ENCODE measurements at places on chromosomes 11 and 22.

DNA sequence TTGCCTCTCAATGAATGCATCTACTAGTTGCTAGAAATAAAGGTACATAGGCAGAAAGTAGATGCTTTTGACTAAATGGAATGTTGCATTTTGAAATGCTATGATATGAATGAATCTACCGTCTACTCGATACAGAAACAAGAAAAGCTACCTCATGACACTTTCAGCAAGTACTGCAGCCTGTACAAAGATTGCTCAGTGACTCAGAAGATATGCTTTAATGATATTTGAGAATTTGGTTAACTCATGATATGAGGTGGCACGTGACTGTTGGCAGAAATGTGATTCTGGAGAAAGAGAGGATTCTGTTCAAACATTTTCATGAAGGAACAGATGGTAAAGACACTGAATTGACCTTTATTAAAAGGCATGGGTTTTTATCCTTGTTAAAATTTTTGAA, 76.0 kb downstream of the HSD17B12 start:
- peak; percentile 11 for DNase-seq

DNA sequence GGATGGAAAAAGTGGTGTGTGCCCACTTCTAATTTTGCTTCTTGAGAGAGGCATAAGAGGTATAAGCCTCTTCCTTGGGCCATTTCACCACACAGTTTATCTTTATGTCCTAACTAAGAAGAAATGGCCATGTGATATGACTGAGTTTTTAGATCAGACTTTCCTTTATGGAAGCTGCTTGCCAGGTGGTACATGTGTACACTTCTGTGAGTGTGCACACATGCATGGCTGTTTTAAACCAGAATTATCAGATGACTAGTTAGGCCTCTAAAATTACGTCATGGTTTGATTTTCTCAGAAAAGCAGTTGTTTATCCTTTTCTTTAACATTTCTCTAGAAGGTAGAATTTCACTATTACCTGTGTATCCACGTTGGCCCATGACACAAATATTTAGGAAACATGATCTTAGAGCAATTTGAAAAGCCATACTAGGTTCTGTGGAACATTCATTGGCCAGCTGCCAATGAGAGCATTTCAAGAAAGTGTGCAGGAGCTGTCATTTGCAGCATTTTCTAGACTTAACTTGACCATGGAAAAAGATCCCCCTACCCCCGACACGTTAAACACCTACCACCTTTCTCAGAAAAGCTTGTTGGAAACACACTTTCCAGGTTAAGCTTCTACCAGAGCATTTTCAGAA, 109.2 kb upstream of the GAL start:
- DNase-seq = no peak

GRCh38 chr11:122030286-122030685, 85.7 kb downstream of the BLID start:
- no peak for DNase-seq

DNA sequence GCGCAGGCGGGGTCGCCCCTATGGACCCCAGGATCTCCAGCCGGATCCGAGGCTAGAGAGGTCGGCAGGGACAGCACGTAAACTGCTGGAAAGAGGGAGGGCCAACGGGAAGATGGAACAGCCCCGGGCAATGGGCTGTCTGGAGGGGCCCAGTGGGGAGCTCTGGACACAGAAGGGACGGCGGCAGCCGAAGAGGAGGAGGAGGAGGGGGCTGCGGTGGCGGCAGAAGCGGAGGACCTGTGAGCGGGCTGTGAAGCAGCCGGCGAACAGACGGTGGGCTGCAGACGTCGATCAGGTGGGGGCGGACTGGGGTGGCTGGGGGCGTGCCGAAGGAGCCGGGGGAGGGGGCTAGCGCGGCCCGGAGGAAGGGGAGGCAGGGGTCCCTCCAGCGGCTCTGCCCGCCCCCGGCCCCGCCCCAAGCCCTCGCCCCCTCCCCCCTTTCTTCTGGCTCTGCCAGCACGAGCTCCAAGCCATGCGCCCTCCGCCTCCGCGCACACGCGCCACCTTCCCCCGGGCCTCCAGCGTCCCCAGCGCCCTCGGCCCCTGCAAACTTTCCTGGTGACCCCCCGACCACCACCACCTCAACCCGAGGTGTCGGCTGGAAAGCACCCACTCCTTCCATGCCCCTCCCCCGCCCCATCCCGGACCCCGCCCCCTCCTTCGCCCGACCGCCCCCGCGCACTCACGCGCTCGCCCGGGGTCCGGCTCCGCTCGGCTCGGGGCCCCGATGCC, 432 bp downstream of the TNKS1BP1 start:
- peak; percentile 55 for DNase-seq

DNA sequence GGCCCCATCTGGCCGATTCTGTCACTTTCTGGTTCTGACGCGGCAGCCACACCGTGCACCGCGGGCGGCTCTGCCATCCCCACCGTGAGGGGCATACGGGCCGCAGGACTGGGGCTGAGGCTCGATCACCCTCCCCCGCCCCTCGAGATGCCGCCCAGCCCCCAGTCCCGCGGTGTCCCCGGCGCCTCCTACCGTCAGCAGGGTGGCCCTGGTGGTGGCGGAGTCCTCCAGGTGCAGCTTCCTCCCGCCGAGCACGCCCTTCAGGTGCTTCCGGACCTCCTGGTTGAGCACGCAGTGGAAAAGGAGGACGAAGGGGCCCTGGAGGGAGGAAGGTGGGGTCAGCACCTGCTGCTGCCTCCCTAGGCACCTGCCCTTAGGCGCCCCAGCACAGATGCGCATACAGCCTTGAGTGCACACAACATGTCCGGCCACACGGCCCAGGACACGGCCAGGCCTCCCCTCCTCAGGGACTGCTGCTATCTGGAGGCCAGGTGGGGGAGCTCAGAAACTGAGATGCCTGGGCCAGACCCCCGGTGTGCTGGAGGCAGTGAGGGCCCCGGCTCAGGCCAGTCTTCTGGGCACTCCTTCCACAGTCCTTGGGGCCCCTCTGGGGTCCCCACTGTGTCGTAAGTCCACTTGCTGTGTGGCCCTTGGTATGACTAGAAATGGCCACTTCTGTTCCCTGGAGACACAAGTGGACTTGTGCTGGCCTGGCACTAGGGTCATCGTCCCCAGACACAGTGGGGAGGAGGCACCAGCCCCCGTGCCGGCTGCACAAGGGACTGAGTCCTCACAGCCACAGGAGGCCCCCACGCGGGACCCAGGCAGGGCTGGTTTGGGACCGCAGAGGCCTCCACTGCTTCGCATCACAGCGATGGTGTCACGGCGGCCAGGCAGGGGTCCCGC, 31.5 kb downstream of the TRMU start:
- DNase-seq = no peak

DNA sequence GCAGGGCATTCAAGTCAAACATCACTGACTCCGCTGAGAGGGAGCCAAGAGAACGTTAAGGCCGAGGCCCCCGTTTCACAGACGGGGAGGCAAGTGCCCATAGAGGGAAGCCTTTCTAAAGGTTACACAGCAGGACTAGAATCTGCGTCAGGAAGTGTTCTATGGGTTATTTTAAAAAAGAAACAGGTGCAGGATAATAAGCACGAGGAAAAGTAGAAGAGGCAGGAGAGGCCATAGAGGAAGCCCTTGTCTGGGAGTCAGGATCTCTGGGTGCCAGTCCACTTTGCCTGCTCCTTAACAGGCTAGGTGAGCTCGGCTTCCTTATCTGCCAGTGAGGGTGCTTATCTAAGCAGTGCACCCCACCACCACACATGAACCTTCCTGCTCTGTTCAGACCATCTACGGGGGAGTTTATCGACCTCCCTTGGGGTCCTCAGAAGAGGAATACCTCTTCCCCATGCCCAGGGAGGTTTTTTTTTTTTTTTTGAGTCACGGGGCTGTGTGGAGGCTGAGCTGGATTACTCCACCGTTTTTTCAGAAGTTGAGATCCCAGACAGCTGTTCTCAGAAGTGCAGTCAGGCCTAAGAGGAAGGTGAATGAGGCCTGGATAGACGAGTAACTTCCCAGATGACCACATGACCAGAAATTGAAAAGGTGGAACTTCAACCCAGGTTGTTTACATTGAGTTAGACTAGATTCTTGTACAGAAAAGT, 1.2 kb upstream of the FCHSD2 start:
- DNase-seq = no peak

DNA sequence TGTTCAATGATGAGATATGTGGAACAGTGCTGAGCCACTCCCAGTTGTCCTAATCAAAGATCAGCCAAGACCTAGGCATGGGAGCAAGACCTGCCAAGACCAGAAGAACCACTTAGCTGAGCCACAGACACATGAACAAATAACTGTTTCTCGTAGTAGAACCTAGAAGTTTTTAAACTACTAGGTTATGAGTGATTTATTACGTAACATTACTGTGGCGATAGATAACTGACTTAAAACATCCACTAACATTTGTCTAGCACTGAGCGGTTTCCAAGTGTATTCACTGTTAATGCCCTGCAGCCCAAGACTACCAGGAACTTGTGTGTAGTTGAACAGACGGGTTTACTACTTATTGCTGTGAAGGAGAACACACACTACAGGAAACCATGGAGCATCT, 120.4 kb downstream of the SERGEF start:
- no peak for DNase-seq

DNA sequence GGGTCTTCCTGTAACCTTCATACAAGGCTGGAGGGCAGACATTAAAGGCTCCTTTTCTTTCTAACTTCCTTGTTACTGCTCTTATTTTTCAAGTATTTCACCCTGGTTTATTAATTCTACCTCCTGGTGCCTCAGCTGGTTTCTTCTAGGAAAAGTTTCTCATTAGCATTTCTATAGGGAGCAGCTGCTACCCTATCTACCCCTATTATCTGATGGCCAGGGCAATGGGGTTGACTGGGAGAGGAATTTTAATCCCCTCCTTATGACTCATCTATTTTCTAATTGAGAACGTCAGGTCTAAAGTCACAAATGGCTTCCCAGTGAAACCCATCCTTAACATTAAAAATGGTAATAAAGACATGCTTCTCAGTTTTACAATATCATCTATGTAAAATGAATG, 5.0 kb downstream of the MAP6 start:
- DNase-seq = no peak

GRCh38 chr11:69241075-69241740, 52.7 kb upstream of the MYEOV start:
- DNase-seq = no peak

DNA sequence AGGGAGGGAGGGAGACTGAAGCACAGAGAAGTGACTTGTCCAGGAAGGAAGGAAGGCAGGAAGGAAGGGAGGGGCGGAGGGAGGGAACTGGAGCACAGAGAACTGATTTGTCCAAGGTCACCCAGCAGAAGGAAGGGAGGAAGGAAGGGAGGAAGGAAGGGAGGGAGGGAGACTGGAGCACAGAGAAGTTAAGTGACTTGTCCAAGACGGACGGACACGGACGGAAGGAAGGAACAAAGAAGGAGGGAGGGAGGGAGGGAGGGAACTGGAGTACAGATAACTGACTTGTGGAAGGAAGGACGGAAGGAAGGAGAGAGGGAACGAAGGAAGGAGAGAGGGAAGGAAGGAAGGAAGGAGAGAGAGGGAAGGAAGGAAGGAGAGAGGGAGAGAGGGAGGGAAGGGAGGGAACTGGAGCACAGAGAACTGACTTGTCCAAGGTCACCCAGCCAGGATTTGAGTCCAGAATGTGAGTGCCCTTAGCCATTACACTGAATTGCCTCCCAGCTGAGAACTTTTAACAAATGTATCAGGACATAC, 1.5 kb downstream of the SLC35F2 start:
- DNase-seq = no peak

- DNase-seq = no peak
Observed at GRCh38 chr11:17161515-17161914, 46.3 kb downstream of the PIK3C2A start.

- DNase-seq = no peak
Observed at GRCh38 chr11:106193956-106194355, 116.5 kb downstream of the AASDHPPT start.

DNA sequence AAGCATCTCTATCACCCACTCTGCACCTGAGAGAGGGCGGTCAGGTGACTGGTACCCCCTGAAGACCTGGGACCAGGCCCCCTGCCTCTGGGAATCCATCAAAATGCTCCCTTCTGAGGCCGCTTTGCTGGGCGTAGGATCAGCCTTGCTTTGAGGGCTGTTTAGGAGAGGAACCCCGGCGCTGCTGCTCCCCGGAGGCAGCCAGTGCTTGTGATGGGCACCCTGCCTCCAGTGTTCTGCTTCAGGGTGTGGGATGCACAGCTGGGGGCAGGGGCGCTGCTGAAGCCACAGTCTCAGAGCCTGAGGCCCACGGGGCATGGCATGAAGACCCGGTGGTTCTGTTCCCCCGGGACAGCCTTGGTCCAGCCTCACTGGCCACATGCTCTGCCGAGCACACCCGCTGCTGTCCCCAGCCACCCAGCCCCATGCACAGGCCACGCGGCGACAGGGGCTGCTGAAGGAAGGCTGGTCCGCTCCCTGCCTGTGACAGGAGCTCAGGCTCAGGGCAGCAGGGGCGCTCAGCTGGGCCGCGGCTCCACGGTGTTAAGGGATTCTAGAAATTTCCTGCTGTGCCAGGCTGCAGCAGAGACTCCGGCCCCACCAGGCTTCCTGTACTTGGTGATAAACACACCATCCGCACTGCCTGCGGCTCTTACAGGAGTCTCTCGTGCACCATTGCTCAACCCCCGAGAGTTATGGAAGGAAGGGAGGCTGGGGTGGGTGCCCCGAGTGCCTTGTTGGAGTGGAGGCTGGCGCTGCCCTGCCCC, 91.0 kb downstream of the KCNQ1 start:
- no peak for DNase-seq

- DNase-seq = peak; percentile 75
Observed at GRCh38 chr11:113242767-113243397, 71.5 kb upstream of the TTC12 start.

DNA sequence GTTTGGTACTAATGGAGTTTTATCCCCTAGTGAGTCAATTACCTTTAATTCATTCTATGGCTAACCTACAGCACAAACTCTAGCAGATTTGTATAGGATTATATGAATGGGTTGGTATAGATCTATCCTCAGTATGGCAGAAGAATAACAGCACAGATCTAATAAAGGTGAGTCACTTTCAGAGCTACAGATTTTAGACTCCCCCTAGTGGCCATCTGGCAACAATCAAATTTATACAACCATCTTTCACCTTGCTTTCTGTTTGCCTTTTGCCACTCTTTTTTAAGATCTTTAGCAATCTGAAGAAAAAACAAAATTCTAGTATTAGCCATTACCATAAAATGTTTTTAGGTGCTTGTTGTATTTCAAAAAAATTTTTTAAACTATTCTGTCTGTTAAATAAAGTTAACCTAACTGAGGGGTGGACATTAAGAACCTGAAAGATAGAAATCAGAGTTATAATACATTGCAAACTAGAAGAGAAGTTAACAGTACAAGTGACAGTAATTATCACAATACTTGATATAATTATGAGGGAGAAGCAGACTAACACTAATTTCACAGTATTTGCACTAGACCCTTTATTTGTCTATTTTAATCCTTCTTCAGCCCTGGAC, 25.8 kb downstream of the DDIAS start:
- peak; percentile 57 for DNase-seq

- DNase-seq = peak; percentile 44
Observed at GRCh38 chr22:30485362-30485988, 13.7 kb upstream of the SEC14L3 start.

Measured in AG10803 (cell line).